ENCODE measurements at places on chromosomes 11 and 22. TPM values are rescaled to one million over a fixed set of nuclear protein-coding genes. Genes with fewer than 3 reads are reported as not detected.

The CHRNA10 gene
- 0.13 TPM for total RNA-seq

The BACE1-AS gene
- 1.4 TPM for total RNA-seq

The COX8A gene
- 297 TPM for total RNA-seq

The XKR3 gene
- total RNA-seq = not detected

The OR4C46 gene
- not detected for total RNA-seq

The PSMA1 gene
- total RNA-seq = 156 TPM

The TUB gene
- total RNA-seq = 1.4 TPM

The TRIM49 gene
- total RNA-seq = not detected

GRCh38 chr11:100939571-100939970 is 190.0 kb downstream of the PGR start:
- no peak for DNase-seq

DNA sequence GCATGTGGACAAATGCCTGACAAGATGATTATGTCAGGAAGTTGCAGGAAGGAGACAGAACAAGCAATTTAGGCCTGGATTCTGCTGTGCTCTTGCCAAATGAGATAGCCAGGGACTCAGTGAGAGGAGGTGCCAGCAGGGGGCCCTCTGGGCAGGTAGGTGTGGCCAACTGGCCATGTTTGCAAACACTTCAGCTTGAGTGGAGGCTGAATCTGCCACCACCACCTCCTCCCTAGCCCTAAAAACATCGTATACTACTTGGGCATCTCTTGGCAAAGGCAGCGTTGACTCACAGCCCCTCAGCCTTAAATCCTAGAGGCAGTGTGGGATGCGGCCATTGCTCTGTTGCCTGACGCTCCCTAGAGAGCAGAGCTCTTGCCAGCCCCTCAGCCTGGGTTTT is 95.1 kb upstream of the PLET1 start:
- no peak for DNase-seq

DNA sequence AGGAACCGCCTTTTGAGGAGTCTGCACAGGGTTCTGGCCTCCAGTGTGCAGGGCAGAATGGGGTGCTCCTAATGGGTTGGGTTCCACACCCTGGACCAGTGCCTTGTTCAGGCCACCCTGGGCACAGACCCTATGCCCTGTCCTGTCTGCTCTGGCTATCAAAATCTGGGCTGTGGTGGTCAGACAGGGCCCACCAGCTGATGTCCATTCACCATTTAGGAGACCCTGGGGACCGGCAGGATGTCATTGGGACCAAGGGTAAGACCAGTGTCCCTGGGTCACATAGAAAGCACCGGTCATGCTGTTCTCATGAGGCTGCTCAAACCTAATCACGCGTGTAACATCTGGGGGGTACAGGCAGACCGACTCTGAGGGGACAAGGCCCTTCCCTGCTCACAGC is 37.3 kb downstream of the PARVG start:
- no peak for DNase-seq

- no peak for DNase-seq
Observed at GRCh38 chr11:11263238-11264005, 89.6 kb downstream of the CSNK2A3 start.

GRCh38 chr22:35381424-35382009 is 621 bp downstream of the HMOX1 start:
- DNase-seq = no peak

DNA sequence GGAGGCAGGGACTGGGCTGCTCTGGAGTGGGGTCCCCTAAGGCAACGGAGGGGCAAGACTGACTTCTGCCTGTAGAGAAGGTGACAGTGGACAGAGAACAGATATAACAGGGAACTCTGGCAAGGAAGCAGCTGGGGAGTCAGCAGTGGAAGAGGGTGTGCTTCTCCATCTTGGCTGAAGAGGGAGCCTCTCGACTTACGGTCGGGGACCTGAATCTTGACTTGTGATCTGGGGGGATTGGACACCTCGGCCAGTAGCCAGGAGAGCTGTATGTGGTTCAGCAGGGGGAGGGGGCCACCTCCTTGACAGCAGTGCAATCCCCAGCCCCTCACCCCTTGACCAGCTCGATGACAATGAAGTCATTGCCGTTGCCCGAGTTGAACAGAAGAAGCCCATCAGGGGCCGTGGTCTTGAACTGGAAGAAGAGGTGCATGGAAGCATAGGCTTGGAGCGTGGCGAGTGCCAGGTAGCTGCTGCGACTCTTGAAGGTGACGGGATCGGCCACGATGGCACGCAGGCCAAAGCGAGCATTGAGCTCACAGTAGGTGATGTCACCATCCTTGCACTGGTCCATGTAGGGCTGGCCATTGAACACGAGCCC is 60.0 kb downstream of the SLC22A12 start:
- no peak for DNase-seq

- no peak for DNase-seq
Observed at GRCh38 chr11:72971192-72971967, 157.2 kb downstream of the ATG16L2 start.

GRCh38 chr11:71204748-71205664 is 47.4 kb downstream of the SHANK2 start:
- no peak for DNase-seq

DNA sequence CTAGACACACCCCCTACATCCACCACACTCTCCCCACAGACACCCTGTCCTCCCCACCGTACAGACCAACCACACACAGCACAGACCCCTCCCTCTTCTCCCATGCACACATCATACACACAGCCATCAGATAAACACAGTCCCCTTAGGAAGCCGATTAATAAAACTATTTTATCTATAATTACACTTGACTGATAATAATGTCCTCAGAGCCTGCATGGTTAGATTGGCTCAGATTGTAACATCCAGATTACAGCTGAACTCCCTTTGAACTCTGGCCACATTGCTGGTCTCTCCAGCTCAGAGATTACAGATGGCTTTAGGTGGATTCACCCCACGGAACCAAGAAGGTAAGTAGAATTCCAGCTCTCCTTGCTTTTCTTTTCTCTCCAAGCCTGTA is 9.5 kb upstream of the ELF5 start:
- DNase-seq = no peak

DNA sequence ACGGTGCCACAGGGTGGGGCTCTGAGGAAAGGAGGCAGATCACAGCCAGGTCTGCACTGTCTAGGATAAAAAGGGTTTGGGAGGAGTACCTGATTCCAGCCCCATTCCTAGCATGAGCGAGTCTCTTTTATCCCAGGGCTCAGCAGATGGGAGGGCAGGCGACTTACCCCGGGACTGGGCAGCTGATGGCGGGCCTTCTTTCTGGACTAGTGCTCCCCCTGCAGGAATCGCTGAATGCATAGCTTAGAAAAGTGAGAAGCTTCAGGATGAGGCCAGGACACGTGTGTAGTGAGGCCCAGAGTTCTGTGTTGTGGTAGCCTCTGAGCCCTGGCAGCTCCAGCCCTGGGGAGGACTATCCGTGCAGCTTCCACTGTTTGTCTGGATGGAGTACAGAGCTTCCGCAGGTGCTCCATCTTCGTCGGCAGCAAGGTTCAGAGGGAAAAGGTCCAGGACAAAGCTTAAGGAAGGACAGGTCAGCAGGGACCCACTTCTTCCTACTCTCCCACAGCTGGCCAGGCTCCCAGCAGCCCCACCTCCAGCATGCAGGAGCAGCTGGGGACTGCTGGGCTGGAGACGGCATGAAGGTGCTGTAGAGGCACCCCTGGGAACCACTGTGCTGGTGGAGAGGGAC is 30.4 kb downstream of the COMMD9 start:
- peak; percentile 49 for DNase-seq

DNA sequence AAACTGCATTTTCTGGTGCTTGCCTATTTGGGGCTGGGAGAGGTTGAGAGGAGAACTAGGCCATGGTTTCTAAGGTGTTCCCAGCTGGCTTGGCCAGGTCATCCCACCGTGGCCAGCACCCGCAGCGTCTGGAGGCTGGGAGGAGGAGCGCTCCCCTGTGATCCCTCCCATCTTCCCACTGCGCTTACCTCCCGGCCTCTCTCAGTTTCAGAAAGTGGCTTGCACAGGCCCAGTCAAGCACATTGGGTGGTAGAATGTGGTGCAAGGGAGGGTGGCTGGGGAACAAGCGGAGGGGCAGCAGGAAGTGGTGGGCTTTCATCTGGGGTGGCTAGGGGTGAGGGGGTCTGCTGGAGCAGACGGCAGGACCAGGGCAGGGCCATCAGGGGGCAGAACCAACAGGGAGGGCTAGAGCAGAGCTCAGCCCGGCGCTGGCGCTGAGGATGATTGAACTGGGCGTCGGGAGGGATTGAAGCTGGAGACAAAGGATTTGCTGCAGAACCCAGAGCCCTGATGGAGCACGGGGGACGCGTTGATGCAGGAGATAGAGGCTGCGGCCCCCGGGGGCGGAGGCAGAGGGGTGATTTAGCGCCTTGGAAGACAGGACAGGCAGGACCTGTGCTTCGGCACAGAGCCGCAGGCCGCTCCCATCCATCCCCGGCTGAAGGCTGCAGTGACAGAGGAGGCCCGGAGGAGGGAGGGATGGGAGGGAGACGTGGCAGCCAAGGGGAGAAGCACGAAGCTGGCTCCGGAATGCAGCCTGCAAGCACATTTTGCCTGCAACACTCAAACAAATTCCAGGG is 76.0 kb downstream of the TRIM29 start:
- DNase-seq = no peak

DNA sequence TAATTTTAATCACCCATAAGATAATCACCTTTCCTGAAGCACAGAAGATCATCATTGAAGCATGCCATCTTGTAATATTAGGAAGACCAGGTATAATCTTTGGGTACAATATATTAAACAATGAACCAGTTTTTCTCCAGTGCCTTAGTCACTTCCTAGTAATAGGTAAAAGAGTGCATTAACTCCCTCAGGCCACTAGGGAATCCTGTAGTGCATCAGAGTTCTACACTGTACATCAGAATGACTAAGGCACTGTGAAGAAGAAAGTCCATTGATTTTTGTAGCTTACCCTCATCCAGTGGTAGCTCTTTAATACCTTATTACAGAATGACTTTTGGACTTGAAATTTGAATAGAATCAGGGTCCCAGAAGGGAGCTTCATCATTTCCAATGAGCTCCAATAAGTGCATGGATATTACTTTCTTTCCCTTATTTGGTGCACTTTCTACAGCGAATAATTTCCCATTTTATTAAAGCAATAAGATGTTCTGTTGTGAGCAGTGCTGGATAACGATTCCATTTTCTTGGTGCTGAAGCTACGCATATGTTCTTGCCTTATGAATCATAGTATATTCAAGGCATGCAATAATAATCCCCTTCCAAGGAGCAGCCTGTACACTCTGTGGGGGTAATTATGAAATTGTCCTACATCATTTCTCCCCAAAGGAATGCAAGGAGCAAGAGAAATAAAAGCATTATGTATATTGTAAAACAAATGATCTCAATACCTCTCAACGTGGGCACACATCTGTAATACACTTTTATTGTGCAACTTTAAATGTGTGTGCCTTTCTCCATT is 4.7 kb downstream of the C11orf87 start:
- DNase-seq = no peak

GRCh38 chr22:30865656-30866055 is 102.9 kb downstream of the MORC2 start:
- DNase-seq = no peak

DNA sequence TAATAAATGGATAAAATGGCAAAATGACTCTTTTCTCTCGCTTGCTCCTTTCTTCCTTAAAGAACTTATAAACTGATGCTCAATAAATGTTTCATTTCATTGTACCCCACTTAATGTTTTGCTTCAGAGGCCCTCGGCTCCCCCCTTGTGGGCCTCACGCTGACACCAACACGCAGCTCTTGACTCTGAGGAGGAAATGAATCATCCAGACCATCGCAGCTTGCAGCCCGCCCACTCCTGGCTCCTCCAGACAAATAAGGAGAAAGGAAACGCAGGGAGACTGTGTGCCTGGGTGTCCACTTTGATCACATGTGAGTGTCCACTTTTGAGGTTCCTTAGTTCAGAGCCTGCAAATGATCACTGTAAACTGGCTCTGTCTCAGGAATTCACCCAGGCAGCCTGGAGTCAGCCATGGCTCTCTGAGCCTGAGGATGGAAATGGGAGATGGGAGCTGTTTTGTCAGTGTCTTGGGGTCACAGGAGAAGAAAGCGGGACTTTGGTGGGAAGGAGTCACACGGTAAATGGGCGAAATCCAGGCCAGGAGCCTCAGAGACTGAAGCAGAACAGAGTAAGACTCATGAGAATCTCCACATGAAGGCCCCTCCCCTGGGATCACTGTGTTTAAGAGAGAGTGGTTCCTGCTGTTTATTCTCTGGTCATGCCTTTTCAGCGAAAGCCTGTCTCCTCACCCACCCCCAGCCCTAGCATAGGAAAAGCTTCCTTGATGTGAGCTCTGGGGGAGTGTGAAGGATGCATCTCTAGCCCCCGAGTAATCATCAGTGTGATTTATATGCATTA is 96.5 kb downstream of the CWC15 start:
- DNase-seq = peak; percentile 92

- no peak for DNase-seq
Observed at GRCh38 chr22:45998638-45999378, 21.8 kb upstream of the WNT7B start.
